DMS79 treated with DMSO at 0.1 percent for 48 hours (cell line): ENCODE measurements at places on chromosomes 16 and 17.

DNA sequence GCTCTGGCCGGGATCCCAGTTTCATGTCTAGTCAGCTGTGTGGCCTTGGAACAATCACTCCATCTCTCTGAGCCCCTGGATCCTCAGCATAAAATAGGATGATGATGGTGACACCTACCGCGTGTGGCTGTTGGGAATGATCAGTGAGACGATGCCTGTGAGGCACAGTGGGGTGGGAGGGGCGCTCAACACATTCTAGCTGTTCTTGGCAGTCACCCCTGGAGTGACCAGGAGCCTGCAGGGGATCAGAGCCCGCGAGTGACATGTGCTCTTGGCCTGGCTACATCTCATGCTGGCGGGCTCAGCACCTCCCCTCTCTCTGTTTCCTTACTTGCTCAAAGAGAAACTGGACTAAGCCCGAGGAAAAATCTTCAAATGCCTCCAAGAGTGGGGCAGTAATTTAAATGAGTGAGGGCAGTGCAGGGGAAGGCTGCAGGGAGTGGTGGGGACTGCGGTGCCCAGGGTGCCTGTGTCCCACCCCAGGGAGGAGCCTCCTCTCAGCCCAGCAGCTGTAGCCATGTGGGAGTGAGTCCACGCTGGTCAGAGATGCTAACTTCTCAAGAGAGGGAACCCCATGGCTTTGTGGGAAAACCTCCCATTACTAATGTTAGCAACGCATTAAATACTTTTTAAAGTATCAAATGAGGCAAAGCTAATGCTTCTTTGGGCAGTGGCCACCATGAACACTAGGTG, 23.1 kb upstream of the DOK4 start:
- DNase-seq: no peak

DNA sequence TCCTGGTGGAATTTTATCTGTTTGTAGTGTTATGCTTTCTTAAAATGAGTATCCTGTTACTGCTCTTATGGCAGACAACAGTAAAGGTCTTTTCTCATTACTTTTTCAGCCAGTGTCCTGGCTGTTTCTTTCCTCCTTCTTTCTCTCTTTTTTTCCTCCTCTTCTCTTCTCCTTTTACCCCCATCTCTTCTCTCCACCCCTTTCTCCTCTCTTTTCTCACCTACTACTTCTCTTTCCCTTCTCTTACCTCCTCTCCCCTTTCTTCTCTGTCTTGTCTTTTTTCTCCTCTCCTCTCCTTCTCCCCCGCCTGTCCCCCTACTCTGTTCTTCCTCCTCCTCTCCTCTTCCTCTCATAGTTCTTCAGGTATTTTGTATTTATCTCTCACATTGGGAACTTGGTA, 48.9 kb downstream of the CPD start:
- DNase-seq: no peak

GRCh38 chr16:56753410-56753809, 23.5 kb downstream of the NUP93 start:
- no peak for DNase-seq

DNA sequence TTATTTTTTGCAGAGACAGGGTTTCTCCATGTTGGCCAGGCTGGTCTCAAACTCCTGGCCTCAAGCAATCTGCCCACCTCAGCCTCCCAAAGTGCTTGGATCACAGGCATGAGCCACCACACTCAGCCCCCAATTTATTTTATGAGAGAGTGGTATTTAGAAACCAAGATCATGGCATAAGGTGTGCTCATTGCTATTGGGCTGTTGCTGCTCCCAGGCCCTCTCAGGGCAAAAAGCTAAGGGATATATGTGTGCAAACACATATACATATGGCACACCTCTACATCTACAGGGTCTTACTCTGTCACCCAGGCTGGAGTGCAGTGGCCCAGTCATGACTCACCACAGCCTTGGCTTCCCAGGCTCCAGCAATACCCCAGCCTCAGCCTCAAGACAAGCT, 15.0 kb upstream of the CMTM4 start:
- DNase-seq: no peak

DNA sequence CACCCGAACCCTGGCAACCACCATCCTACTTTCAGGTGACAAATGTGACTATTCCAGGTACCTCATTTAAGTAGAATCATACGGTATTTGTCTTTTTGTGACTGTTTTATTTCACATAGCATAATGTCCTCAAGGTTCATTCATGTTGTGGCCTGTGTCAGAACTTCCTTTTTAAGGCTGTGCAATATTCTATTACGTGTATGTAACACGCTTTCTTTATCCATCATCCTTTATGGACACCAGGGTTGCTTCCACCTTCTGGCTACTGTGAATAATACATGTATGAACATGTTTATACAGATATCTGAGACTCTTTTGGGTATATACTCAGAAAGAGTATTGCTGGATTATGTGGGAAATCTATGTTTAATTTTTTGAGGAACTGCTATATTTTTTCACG, 28.7 kb upstream of the RSL1D1 start:
- no peak for DNase-seq
